ENCODE measurements at places on chromosomes 2 and 18.

DNA sequence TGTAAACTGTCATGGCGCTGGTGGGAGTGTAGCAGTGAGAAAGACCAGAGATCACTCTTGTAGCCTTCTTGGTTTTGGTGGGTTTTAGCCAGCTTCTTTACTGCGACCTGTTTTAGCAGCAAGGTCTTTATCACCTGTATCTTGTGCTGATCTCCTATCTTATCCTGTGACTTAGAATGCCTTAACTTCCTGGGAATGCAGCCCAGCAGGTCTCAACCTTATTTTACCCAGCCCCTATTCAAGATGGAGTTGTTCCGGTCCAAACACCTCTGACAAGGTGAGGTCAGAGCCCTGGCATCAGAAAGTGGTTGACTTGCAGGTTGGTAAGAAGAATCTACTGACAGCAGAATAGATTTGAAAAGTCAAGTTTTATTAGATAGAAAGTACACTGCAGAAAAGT lies 55.0 kb upstream of the MSH6 start:
- no peak for DNase-seq

GRCh38 chr2:72781480-72781879 lies 44.4 kb downstream of the EXOC6B start:
- DNase-seq = no peak

DNA sequence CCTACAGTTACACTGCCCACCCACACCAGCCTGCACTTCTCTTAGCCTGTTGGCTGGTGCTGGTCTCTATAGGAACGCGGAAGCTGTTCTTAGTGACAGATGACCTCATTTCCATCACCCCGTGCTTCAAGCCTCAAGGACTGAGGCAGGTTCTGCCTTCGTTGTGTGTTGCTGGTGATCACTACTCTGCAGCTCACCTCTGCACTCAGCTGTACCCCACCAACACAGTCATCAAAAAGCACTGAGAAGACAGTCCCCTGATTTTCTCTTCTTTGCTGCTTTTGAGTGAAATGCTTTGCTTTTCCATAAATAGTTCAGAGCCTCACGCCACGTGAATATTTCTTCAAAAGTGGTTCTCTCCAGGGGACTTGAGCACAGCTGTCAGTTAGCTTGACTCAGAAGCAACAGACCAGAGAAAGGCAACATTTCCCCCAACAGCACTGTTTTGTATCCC lies 225.7 kb upstream of the CCDC150 start:
- no peak for DNase-seq

GRCh38 chr2:148515976-148516375 lies 128.6 kb upstream of the EPC2 start:
- no peak for DNase-seq

DNA sequence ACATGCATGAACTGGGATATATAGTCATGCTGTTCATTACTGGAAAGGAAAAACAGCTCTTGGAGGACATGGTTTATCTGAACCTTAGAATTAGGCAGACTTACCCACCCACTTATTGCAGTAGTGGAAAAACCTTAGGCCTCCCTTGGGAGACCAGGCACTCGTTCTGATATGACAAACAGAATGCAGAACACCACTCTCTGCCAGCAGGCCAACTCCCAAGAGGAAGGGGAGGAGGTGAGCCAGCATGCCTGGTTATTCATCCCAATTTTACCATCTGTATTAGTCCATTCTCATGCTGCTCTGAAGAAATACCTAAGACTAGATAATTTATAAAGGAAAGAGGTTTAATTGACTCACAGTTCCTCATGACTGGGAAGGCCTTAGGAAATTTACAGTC lies 17.5 kb downstream of the C18orf63 start:
- DNase-seq = no peak

GRCh38 chr2:6164986-6165747 lies 473.0 kb downstream of the SOX11 start:
- no peak for DNase-seq

- no peak for DNase-seq
Observed at GRCh38 chr2:202052235-202052634, 18.6 kb downstream of the FZD7 start.

- no peak for DNase-seq
Observed at GRCh38 chr2:40330096-40330495, 121.8 kb downstream of the SLC8A1 start.

DNA sequence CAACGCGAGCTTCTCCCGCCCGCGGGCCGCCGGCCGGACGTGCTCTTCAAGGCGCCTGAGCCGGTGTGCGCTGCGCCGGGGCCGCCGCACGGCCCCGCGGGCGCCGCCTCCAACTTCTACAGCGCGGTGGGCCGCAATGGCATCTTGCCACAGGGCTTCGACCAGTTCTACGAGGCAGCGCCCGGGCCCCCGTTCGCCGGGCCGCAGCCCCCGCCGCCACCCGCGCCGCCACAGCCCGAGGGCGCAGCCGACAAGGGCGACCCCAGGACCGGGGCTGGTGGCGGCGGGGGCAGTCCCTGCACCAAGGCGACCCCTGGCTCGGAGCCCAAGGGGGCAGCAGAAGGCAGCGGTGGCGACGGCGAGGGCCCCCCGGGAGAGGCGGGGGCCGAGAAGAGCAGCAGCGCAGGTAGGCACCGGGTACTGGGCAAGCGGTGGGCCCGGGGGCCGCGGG lies 676 bp downstream of the HOXD11 start:
- no peak for DNase-seq

- DNase-seq = no peak
Observed at GRCh38 chr2:10260130-10260529, 42.6 kb upstream of the HPCAL1 start.

DNA sequence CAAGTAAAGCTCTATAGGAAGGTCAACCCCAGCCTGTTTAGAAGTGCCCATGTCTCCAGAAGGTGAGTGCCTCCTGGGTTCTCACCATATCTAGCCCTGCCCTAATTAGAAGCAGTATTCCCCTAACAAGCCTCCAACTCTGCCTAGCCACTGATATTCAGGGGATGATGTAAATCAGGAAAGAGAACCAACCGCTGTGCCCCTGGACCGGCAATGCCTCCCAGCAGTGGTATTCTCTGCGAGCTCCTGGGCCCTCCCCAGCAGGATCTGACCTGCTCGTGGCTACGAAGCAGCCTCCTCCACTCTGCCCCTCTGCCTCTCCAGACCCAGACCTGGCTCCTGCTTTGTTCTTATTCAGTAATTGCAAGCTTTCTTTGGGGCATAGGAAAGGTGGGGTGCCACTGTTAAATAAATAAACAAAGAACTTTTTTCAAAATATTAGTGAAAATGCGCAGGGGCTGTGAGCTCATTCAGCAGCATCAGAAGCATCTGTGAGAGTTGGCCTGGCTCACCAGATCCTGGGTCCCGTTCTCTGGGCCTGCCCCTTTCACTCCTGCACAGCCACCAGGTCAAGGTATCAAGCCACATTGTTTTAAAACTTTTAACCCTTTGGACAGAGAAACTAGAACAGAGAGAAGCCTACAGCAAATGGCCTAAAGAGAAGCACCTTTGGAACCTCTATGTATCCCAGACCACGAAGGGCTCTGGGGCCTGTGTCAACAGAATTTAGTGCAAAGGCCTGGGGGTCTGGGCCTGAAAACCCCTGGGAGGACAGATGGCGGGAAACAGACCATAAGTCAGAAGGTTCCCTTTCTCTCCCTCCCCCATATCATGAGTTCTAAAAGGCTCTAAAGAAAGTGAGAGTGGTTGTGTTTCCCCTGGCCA lies 11.9 kb downstream of the MREG start:
- DNase-seq = no peak

DNA sequence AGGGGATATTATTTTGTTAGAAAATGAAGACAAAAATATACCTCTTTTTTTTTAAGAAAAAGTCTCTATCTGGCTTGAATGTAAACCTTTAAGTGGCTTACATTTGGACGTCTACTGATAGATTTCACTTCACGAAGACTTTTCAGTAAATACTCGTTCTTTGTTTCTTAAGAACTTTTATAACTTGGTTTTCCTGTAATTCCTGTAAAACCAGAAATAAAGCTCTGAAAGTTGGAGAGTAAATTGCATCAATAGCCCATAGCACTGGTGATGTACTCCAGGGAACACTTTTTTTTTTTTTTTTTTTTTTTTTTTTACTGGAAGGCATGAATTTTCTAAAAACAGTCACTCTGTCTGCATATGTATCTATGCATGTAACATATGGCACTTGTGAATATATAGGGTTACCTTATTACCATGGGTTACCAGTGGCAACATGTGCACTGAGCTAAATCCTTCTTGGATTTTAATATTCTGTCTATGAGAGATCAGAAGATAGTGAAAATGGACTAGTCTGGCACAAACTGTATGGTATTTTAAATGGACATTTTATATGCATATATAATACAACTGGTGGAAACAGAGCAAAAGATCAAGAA lies 309.2 kb upstream of the TCF4 start:
- no peak for DNase-seq

- DNase-seq = no peak
Observed at GRCh38 chr18:77346208-77346810, 96.7 kb downstream of the GALR1 start.

DNA sequence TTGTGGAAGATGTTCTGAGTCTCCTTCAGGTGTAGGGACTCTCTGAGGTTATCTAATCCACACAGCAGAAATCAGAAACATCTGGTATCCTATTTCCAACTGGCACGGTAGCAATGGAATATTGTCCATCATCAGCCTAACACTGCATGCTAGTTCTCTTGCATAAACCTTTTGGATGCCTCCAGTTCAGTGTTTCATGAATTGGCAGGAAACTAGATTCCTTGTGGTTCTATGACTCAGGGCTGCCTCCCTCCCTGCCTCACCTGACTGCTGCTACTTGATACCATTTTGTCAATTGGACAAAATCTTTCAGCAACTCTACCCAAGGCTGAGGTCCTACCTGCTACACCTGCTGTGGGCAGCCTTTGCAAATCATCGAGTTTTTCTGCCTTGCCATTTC lies 130.9 kb downstream of the TPGS2 start:
- DNase-seq = no peak

- no peak for DNase-seq
Observed at GRCh38 chr18:11005528-11005927, 143.8 kb downstream of the PIEZO2 start.

GRCh38 chr2:184579226-184579625 lies 19.1 kb upstream of the ZNF804A start:
- no peak for DNase-seq

GRCh38 chr18:11284811-11285210 lies 135.4 kb upstream of the PIEZO2 start:
- no peak for DNase-seq

GRCh38 chr2:63977904-63978303 lies 41.3 kb downstream of the VPS54 start:
- no peak for DNase-seq

DNA sequence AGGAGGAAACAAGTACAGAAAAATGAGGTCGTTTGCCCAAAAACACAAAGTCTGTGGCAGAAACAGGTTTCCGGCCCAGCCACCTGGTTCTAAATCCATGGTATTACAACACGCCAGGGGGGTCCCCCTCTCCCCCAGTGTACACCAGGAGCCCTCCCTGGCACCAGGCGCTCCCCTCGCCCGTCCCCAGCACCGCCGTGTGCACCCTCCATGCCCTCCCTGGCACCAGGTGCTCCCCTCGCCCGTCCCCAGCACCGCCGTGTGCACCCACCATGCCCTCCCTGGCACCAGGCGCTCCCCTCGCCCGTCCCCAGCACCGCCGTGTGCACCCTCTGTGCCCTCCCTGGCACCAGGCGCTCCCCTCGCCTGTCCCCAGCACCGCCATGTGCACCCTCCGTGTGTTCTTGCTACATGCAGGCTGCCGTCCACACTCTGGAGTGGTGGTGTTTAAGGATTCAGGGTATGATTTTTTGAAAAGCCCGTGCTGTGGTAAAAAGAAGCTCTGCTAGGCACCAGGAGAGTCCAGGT lies 59.8 kb upstream of the NFATC1 start:
- DNase-seq = no peak

DNA sequence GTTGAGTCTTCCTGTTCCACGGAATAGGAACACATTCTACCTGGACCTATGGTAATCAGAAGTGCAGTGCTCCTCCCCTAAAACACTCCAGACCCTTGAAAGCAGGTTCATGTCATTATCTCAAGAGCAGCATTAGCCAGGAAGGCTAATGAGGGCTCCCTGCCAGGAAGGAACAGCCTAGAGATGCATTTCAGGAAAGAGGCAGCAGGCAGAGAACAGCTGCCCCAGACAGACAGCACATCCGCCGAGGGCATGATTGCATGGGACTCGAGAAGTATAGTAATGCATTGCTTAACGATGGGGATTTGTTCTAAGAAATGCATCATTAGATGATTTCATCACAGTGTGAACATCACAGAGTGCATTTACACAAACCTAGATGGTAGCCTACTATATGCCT lies 171.5 kb downstream of the ALK start:
- no peak for DNase-seq

GRCh38 chr2:172081221-172082022 lies 3.9 kb upstream of the DLX1 start:
- no peak for DNase-seq

DNA sequence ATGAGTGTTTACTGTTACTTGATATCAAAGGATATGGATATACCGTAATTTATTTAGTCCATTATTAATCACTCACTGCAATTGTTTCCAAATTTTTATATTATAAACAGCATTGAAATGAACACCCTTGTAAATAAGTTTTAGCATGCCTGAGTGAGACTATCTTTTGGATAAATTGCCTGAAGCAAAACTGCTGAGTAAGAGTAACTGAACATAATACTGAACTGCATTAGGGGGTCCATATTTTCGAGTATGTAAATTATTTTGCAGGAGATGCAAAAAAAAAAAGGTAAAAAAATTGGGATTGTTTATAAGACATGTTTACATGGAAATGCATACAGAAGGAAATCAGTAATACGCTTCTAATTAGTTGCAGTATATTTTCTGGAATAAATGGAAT lies 215.6 kb upstream of the SMAD7 start:
- DNase-seq = no peak

Measured in HTR-8/SVneo (cell line).